Endodermal cell (in vitro differentiated cells): ENCODE measurements at places on chromosomes 4 and X.

DNA sequence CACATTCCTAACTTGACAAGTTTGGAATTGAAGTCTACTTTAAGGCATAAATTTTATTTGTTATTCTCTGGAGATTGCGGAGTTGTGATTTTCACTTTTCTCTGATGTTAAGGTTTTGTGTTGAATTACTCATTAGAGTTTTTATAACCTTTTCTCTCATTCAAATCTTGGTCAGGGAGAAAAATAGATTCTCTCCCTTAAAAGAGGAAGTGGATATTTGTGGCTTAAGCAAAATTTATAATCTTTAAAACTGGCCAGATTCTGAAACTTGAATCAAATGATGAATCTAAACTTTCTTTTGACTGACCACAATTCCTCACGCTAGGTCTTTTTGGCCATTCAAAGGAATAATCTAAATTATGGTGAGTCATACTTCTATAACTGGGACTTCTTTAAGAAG is 361.4 kb downstream of the TEX13C start:
- no peaks in the 10 kb centered on the region for H3K27me3 ChIP-seq
- no peaks in the 10 kb centered on the region for H3K4me1 ChIP-seq
- no peak overlapping the region for H3K27ac ChIP-seq

DNA sequence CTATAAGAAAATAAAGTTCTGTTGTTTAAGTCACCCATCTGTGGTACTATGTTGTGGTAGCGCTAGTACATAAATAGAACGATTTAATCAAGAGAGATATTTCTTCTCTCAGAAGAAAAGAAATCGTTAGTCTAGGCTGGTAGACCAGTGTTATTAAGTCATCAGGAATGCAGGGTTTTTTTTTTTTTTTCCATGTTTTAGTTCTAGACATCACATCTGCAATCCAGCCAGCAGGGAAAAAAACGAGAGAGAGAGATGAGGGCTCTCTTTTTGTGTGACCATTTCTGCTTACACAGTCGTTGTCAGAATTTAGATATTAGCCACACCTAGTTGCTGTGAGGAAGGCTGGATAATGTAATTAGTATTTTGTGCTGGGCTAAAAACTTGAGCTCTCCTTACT is 417.4 kb downstream of the TMA16 start:
- H3K27me3 ChIP-seq, result no peaks in the 10 kb centered on the region
- H3K36me3 ChIP-seq, result no peaks in the 10 kb centered on the region
- no peaks in the 10 kb centered on the region for H3K4me1 ChIP-seq
- no peak overlapping the region for H3K4me3 ChIP-seq
- no peak for DNase-seq
- no peak overlapping the region for H3K27ac ChIP-seq

DNA sequence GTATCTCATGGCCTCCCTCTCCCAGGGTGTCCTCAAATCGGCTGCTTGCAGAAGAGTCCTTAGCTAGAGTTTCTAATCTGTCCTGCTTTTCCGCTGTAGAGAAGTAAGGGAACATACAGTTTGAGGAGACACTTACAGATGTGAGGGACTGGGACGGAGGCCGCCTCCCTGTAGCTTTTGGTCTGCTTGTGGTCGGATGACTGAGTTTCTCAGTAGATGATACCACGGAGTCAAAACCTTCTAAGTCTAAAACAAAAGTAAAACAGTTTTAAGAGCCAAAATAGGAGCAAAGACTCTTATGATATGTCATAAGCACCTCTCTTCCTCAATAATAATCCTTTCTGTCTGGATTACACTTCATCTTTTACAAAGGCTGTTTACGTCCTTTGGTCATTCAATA is 34.5 kb upstream of the MAP3K15 start:
- no peaks in the 10 kb centered on the region for H3K4me1 ChIP-seq
- no peak overlapping the region for H3K27ac ChIP-seq
- H3K4me3 ChIP-seq, result no peak overlapping the region
- no peak for DNase-seq

- no peak overlapping the region for H3K4me3 ChIP-seq
- no peaks in the 10 kb centered on the region for H3K36me3 ChIP-seq
- H3K4me1 ChIP-seq, result no peaks in the 10 kb centered on the region
- H3K27ac ChIP-seq, result no peak overlapping the region
- no peaks in the 10 kb centered on the region for H3K27me3 ChIP-seq
Measured at GRCh38 chr4:5658974-5659373, 49.4 kb downstream of the EVC2 start.

DNA sequence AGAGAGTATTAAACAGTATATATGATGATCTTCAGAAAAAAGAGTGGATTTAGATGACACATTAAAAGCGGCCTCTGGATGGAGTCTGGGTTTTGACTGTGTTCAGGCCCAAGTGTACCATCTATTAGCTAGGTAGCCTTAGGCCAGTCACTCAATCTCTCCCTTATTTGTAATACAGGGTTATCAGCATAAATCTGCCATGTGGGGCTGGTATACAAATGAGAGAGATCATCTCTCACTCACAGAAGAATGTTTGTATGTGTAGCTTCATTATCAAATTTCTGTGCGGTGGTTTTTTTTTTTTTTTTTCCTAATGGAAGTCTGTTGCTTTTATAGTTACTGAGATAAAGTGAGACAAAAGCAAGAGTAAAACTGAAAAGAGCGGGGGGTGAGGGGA is 12.7 kb downstream of the SLC2A9 start:
- no peaks in the 10 kb centered on the region for H3K27me3 ChIP-seq
- no peaks in the 10 kb centered on the region for H3K4me1 ChIP-seq
- peak overlapping the region; percentile 84 for H3K27ac ChIP-seq
- DNase-seq, result no peak

DNA sequence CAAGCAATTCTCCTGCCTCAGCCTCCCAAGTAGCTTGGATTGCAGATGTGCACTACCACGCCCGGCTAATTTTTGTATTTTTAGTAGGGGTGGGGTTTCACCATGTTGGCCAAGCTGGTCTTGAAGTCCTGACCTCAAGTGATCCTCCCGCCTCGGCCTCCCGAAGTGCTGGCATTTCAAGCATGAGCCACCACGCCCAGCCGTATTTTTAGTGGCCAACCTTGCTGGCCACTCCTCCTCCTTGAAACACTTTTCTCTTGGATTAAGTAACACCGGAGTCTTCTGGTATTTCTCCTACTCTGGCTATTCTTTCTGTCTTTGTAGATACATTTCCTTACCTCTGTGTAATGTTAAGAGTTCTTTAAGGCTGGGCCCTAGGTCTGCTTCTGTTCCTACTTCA is 11.1 kb upstream of the RPL39 start:
- H3K4me3 ChIP-seq, result no peak overlapping the region
- H3K27me3 ChIP-seq, result no peaks in the 10 kb centered on the region
- H3K4me1 ChIP-seq, result no peaks in the 10 kb centered on the region
- DNase-seq, result no peak
- H3K27ac ChIP-seq, result no peak overlapping the region

- DNase-seq, result no peak
- H3K4me3 ChIP-seq, result no peak overlapping the region
- peaks cover 7% of the 10 kb centered on the region for H3K36me3 ChIP-seq
- no peaks in the 10 kb centered on the region for H3K4me1 ChIP-seq
Measured at GRCh38 chr4:38948551-38948950, 80.9 kb downstream of the FAM114A1 start.

GRCh38 chr4:20832826-20833225 is 132.6 kb downstream of the PACRGL start:
- H3K4me3 ChIP-seq, result no peak overlapping the region
- no peaks in the 10 kb centered on the region for H3K27me3 ChIP-seq
- no peaks in the 10 kb centered on the region for H3K4me1 ChIP-seq
- no peaks in the 10 kb centered on the region for H3K36me3 ChIP-seq
- no peak for DNase-seq

DNA sequence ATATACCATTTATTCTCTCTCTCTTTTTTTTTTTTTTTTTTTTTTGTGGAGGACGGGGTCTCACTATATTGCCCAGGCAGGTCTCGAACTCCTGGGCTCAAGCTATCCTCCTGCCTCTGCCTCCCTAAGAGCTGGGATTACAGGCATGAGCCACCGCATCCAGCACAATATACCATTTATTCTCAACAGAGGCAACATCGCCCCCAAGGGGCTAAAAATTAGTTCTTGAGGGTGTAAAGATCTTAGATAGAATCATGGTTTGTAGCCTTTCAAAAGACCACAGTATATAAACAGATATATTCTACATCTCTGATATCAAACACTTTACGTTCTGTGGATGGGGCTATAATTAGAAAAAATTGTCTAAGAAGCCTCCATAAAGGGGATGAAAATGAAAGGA is 39.8 kb upstream of the TCEAL2 start:
- H3K27me3 ChIP-seq, result no peaks in the 10 kb centered on the region
- H3K4me1 ChIP-seq, result no peaks in the 10 kb centered on the region
- H3K4me3 ChIP-seq, result no peak overlapping the region
- H3K36me3 ChIP-seq, result no peaks in the 10 kb centered on the region
- H3K27ac ChIP-seq, result no peak overlapping the region

DNA sequence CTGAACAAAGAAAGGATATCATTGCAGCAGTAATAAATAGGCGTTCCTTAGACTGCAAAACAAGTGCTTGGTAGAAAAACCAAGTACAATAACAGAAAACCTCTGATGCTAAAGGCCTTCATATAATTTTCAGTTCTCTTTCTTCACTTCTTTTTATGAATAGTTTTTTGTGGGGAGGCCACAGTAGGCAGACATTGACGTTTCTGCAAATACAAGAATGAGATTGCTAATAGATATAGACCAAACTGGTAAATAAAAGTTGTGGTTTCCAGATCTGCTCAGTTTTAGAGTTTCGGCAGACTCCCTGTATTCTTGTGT is 57.0 kb upstream of the RAP1GDS1 start:
- H3K27ac ChIP-seq, result no peak overlapping the region
- no peaks in the 10 kb centered on the region for H3K27me3 ChIP-seq
- H3K4me3 ChIP-seq, result no peak overlapping the region
- no peaks in the 10 kb centered on the region for H3K4me1 ChIP-seq
